ENCODE measurements at places on chromosomes 2 and 18.

GRCh38 chr2:173654161-173654895, 299.7 kb downstream of the CDCA7 start:
- DNase-seq, result no peak

GRCh38 chr2:145957929-145958328, 1438.0 kb upstream of the ZEB2 start:
- no peak for DNase-seq

DNA sequence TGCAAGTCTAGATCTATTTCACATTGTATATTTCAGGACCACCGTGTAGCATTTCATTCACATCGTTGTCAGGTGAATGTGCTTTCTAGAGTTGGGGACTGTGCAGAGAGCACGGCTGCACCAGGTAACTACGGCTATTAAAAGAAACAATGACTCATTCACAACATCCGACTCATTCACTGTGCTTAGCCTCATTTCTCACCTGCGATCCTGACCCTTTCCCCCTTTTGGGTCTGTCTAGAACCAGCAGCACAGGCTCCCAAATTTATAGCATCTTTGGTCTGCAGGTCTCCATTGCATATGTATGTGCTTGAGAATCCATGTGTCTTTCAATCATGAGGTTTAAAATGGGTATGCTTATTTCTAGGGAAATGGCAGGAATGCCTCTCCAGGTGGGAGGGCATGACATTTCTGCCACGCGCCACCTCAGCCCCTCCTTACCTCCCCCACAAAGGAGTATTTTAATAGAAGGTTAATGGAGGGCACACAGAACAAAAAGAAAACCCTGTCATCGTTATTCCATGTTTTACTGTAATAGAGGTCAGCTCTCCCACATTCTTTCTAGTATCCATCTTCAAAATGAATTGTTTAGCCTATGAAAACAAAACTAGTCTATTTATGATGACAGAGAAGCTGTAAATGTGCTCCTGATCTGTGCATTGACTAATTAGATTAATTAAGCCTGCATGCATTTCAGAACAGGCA, 246.7 kb upstream of the EPHA4 start:
- DNase-seq, result no peak

DNA sequence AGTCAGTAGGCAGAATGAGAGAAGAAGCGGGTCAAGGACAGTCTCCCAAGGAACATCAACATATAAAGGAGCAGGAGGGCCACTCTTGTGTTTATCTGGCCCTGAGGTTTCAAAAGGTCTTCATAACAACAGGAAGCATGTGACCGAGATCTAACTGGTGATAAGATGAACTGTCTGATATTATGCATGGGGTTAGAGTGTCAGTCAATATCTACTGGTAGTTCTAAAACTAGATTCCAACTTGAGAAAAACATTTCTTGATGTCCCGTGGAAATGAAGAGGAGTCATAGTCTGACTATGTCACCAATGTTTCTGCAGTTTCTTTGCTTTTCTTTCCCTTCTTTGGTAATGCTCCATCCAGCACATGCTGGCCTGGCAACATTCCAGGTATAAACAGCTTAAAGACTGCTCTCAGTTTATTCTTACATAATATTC, 77.5 kb upstream of the ITPRID2 start:
- DNase-seq, result no peak

DNA sequence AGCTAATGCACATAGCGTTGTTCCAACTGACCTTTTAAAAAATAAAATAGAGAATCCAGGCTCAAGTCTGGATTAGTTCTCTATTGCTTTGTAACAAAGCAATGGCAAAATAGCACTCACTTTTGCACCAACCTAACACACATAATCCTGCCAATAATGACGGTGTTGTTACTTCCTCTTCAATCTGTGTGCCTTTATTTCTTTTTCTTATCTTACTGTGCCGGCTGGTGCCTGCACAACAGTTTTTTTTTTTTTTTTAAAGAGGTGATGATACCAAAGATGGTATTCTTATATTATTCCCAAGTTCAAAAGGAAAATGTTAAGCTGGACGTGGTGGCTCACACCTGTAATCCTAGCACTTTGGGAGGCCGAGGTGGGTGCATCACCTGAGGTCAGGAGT, 3.4 kb downstream of the PLB1 start:
- no peak for DNase-seq

GRCh38 chr18:38170845-38171244, 605.2 kb upstream of the CELF4 start:
- no peak for DNase-seq

DNA sequence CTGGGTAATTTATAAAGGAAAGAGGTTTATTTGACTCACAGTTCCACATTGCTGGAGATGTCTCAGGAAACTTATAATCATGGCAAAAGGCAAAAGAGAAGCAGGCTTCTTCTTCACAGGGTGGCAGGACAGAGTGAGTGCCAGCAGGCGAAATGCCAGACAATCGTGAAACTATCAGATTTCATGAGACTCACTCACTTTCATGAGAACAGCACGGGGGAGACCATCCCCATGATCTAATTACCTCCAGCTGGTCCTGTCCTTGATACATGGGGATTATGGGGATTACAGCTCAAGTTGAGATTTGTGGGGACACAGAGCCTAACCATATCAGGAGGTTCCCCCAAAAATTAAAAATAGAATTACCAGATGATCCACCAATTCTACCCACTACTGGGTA, 675.5 kb upstream of the SLC8A1 start:
- no peak for DNase-seq

GRCh38 chr2:230184727-230185578, 34.8 kb downstream of the SP110 start:
- DNase-seq, result no peak

DNA sequence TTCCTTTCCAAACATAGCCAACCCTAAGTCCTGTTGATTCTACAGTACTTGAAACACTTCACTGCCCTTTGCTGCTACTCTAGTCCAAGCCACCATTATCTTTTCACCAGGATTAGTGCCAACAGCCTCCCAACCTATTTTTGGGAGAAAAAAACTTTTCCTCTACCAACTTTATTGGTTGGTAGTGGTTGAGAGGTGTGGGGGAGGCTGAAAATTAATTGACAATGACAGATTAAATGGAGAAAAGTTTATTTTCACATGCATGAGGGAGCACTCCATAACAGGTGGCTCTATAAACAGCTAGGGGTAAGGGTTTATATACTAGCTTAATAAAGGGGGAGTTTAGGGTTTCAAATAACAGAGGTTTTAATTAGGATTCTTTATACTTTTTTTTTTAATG, 37.8 kb upstream of the ITPRID2 start:
- no peak for DNase-seq

DNA sequence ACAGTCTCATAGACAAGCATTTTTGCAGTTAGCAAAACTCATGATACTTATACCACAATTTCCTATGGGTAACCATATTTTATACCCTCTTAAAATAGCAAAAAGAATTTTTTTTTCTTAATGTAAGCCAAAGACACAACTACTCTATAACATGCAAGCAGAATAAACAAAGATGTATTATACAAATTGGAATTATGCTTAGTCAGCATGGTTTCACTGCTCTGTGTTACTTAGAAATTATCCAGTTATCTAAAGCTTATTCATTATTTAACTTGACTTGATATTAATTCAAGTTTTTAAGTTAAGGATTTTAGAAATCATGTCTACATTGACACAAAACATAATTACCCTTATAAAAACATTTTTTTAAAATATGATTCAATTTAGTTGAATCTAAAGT, 449.8 kb upstream of the CDH2 start:
- DNase-seq, result no peak

- no peak for DNase-seq
These were observed 368.6 kb upstream of the SPRED2 start for GRCh38 chr2:65800998-65801397.

DNA sequence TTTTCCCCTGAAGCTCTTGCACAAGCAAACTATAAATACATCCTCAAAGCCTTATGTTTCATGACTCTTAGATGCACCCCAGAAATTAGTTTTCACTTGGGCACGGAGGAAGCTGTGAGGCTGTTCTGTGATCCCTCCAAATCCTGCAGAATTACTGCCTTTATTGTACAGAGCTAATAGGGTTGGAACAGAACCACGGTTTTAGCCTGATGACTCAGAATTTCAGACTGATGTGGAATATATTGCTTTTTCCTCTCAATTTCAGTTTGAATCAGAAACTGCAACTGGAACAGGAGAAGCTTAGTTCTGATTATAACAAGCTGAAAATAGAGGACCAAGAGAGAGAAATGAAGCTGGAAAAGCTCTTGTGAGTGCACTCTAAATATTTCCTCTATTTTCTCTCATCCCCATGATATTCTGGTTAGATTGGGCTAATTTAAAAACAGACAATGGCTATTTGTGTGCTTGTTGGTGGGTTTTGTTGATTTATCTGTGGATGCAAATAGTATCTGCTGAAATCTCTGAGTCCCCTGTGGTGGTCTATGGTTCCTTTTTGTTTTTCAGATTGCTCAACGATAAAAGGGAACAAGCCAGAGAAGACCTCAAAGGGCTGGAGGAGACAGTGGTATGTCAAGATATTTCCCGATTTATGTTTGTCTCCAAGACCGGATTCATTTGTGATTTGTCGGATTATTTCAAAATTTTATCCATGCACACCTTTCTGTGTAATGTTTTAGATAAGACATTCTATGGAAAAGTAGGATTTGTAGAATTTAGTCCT, 38.2 kb upstream of the LYPD6B start:
- DNase-seq, result no peak

DNA sequence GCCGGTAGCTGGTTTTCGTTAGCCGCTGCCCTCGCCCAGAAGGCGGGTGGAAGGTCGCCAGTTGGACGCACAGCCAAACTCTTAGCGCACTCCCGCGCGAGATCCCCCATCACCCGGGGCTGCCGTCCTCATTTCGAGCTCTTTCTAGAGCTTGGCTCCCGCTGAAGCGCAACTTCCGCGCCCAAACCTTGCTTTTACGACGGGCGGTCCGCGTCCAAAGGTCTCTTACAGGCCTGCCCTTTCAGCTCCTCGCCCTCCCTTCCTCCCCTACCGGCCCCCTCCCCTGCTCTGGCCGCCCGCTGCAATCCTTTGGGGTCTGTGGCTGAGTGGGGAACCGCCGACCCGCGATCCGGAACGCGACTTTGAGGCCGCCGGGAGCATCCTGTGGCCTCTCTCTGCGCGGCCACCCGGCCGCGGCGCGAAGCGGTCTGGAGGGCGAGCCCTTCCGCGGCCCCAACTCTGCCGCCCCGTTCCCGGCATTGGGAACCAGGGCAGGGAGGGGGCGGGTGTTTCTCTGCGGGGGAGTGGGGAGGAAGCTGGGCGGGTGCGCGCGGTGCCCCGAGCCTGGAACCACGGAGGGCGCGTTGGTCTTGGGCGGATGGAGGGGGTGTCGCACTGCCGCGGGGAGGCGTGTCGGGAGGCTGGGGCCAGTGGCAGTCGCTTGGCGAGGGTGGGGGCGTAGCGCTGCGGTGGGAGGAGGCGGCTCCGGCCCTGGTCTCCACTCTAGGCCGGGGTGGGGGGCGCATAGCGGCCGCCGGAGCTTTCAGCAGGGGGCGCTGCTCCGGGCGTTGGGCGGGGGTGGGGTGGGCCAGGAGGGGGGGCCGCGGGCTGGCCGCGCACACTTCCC, at the start of gene GDF7:
Gene GDF7, plus strand, starts transcription at position 841 of the 847 bp plus-strand sequence. CDS start 96 bp downstream, outside the sequence.
- DNase-seq, result no peak

GRCh38 chr2:161250864-161251436, 57.3 kb upstream of the PSMD14 start:
- no peak for DNase-seq

DNA sequence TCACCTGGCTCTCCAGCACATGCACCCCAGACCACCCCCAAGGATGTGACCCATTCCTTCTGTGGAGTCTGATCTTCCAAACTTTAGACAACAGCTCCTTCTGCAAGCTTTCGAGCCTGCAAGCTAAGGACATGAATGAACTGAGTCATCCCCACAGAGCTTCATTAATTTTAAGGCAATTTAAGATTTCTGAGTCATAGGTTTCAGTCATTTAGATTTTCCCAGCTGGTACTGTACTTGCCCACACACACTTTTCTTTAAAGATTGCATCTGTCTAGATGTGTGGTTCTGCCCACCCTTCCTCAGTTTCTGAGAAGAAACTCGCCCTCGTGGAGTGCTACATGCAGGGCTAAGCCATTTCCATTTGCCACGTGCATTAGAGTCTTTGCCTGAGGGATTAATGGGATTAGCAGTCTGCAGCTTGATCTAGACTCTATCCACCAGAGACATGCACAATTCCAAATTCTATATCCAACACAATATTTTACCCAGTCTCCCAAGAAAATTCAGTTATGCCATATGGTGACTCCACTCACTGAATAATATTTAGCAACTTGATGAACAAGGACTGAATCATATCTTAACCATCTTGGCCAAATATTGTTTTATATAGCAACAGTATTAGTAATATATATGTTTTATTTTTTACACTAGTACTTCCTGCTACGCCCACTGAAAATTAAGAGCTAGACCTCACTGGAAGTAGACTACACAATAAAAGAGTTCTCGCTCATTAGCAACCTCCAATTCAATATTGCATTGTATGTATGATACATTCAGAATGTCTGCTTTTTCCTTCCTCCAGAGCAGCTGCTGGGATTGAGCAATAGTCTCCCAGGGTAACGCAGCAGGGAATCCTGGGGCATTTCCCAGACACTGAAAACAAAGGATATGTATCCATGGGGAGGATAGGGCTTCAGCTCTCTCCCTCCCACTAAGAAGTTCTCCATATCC, 14.3 kb upstream of the TRIB2 start:
- no peak for DNase-seq

DNA sequence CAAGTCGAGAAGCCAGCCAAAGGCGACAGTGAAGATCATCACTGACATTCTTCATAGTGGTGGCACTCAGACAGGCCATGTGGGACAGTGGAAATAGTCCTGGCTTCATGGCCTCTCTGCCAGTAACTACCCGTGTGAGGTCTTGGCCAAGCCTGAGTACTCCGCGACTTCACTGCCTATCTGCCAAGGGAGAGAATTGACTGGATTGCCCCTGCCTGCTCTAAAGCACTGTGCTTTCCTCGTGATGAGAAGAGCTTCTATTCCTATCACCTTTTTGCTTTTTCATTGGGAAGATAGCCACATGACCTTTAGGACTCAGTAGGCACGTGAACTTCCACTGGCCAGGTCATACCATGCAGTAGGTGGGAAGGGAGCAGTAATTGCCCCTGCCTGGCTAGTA, 239.3 kb downstream of the HAUS1 start:
- DNase-seq, result no peak

Measured in activated T-cell treated with anti-CD3 and anti-CD28 coated beads for 4 hours (primary cell).